ENCODE measurements at places on chromosomes 1 and 21.

GRCh38 chr1:209431813-209432442 lies 151.6 kb upstream of the CAMK1G start:
- no peak for DNase-seq

DNA sequence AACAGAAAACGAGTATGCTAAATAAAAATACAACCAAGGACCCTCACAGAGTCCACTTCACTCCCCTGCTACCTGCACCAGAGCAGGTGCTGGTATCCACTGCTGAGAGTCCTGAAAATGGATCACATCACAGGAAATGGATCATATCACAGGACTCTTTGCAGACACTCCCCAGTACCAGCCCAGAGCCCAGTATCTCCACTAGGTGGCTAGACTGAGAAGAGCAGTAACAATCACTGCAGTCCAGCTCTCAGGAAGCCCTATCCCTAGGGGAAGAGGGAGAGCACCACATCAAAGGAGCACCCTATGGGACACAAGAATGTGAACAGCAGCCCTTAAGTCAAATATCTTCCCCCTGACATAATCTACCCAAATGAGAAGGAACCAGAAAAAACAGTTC lies 28.0 kb downstream of the AGBL4 start:
- no peak for DNase-seq

- DNase-seq = no peak
These were observed 9.4 kb upstream of the NT5C1A start for GRCh38 chr1:39681294-39681693.

DNA sequence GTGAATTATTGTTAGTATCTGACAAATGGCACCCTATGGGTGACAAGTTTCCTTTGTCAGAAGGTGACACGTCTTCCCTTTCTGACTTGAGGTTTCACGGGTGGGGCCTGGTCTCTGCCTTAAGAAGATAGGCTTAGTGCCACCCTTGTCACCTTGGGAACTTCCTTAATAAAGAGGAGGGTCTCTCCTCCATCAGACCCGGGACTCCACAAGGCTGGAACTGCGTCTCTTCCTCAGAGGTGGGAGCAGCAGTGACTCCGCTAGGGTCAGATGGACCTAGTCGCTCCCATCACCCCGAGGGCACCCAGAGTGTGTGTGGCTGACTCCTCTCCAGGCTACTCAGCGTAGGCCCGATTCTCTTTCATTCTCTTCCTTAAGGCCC lies 774 bp upstream of the WDTC1 start:
- no peak for DNase-seq

DNA sequence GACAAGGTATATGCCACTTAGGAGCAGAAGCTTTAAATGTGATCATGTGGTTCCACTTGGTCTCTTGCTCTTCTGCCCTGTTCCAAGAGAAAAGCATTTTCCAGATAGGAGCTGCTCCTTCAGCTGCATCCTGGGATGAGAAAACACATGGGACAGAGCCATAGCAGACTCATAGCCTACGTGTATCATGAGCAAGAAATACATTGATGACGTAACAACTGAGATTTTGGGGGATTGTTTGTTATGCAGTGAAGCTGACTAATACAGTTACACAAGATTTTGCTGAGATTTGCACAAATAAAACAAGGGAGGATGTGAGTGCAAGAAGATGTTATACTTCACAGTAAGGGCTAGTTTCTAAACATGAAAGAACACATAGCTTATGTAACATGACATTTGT lies 36.0 kb upstream of the IRF2BP2 start:
- no peak for DNase-seq

- no peak for DNase-seq
These were observed 157.0 kb downstream of the ADSS2 start for GRCh38 chr1:244294599-244295224.

GRCh38 chr1:197394831-197395608 lies 127.0 kb downstream of the CRB1 start:
- DNase-seq = no peak

GRCh38 chr1:22786101-22786500 lies 75.5 kb downstream of the EPHB2 start:
- DNase-seq = no peak

GRCh38 chr1:17520041-17520440 lies 19.5 kb upstream of the ARHGEF10L start:
- no peak for DNase-seq

GRCh38 chr1:215748431-215748830 lies 181.3 kb downstream of the KCTD3 start:
- no peak for DNase-seq

GRCh38 chr21:35222541-35222941 lies 173.4 kb upstream of the RUNX1 start:
- no peak for DNase-seq

- DNase-seq = no peak
These were observed 26.4 kb downstream of the CAPN2 start for GRCh38 chr1:223738465-223739365.

DNA sequence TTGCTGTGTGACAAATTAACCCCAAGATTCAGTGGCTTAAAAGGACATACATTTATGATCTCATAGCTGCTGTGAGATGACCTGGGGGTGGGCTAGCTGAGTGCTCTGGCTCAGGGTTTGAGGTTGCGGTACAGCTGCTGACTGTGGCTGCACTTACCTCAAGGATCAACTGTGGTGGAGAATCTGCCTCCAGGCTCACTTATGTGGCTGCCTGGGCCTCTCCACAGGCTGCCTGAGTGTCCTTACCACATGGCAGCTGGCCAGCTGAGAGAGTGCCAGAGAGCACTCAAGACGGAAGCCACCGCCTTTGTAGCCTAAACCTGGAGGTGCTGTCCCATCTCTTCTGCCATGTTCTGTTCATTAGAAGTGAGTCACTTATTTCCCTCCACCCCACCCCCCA lies 5.7 kb downstream of the LRRC71 start:
- DNase-seq = no peak

DNA sequence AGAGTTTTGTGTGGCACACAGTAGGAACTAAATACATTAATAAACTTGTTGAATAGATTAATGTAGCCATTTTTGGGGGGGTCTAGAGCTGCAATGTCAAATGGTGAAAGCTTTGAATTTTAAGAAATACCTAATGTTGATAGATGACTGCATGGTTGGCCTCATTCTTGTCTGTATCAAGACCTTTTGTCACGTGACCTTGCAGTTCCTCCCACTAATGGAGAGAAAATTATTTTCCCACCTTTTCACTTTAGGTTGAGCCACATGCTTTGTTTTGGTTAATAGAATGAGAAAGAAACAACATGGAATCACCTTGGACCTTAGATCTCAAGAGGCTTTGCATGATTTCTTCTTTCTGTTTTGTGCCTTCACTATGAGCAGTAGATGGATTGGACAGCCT lies 223.6 kb upstream of the DEPDC1 start:
- DNase-seq = no peak

GRCh38 chr1:100353988-100354387 lies 1.7 kb downstream of the CDC14A start:
- DNase-seq = no peak

DNA sequence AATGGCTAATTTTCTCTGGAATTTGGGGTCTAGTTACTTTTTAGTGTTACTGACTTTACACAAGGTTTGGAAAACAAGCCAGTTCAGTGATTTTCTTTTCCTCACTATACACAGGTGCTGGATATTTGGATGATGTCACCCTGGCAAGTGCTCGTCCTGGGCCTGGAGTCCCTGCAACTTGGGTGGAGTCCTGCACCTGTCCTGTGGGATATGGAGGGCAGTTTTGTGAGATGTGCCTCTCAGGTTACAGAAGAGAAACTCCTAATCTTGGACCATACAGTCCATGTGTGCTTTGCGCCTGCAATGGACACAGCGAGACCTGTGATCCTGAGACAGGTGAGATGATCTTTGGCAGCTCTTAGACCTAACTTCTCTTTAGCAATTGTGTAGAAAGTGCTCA lies 64.5 kb upstream of the LAMC2 start:
- no peak for DNase-seq

DNA sequence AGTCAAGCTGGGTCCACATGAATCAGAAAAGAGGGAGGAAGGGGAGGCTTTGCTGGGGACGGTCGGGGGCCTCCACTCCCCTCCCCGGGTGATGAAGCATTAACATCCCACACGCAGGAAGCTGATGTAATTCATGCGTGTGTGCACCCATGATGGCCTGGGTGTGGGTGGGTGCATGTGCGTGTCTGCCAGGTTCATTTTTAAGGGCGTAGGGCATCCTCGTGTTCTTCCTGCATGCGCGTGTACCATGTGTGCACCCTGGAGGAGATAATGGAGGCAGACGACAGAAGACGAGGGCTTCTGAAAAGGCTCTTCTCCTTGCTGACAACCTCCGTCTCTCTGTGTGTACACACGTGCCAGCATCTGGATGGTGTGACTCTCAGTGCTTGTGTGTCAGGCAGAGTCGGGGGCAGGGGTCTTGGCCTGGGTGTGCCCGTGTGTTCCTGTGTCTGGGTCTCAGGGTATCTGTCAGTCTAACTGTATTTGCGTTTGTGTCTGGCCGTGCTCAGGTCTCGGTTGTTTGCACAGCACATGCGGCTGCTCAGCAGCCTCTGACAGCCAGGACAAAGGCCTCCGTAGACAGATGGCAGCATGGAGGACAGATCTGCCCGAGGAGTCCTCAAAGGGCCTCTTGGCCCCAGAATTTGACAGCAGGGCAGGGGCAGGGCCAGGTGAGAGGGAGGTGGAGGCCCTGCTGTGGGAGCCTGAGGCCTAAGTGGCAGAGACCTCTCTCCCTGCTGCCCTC lies 2.4 kb downstream of the RAP1GAP start:
- DNase-seq = no peak

DNA sequence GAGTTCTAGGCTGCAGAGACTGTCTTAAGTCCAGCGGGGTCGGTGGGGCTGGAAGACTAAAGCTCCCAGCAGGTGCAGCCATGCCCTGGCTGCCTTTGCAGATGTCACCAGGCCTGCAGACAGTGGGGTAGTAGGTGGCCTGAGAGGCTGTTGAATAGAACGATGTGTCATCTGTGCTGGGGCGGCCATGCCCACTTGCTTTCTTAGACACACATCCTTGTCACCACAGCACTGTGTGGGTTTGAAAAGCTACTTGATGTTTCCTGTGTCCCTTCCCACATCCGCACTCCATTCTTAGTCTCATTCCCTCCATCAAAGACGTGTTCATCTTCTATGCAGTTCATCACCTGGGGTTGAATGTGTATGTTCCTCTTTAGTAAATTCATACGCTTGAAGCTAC lies 184.5 kb upstream of the TMEM51 start:
- no peak for DNase-seq

- no peak for DNase-seq
These were observed 23.4 kb downstream of the DMRTB1 start for GRCh38 chr1:53482441-53483153.

GRCh38 chr1:162353078-162353477 lies 23.6 kb downstream of the SPATA46 start:
- DNase-seq = no peak

DNA sequence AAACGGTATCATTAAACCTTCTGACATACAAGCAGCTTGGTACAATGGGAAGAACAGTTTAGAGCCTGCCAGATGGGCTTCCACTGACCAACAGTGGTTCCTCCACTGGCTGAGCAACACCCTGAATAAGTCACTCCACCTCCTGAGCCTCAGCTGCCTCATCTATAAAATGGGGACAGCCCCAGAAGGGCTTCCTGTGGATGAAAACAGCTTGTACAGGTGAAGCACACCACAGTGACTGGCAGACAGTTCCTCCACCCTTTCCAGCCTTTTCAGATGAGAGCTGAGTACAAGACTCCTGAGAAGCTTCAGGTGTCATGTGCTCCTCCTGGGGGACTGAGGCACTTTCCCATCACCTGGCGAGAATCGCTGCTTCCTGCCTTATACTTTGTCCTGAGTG lies 2.1 kb downstream of the CAPZB start:
- DNase-seq = no peak

- no peak for DNase-seq
These were observed 15.8 kb downstream of the KCNQ4 start for GRCh38 chr1:40799351-40799867.

DNA sequence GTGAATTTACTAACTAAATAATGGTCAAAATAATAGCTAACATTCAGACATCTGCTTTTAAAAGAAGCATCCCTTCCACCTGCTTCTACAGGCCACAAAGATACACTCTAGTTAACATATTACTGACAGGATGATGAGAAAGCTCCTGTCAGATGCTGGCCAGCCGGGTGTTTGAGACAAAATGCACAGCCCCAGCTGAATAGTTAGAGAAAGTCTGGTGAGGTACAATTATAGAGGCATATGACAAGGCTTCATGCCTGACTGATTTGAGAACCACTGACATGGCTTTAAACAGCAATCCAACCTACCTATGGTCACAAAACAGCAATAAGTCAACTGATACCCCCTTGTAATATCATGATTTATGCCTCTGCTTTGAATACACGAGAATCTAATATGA lies 137.0 kb downstream of the DENND1B start:
- DNase-seq = no peak

GRCh38 chr1:156366378-156367166 lies 2.4 kb upstream of the RHBG start:
- no peak for DNase-seq

DNA sequence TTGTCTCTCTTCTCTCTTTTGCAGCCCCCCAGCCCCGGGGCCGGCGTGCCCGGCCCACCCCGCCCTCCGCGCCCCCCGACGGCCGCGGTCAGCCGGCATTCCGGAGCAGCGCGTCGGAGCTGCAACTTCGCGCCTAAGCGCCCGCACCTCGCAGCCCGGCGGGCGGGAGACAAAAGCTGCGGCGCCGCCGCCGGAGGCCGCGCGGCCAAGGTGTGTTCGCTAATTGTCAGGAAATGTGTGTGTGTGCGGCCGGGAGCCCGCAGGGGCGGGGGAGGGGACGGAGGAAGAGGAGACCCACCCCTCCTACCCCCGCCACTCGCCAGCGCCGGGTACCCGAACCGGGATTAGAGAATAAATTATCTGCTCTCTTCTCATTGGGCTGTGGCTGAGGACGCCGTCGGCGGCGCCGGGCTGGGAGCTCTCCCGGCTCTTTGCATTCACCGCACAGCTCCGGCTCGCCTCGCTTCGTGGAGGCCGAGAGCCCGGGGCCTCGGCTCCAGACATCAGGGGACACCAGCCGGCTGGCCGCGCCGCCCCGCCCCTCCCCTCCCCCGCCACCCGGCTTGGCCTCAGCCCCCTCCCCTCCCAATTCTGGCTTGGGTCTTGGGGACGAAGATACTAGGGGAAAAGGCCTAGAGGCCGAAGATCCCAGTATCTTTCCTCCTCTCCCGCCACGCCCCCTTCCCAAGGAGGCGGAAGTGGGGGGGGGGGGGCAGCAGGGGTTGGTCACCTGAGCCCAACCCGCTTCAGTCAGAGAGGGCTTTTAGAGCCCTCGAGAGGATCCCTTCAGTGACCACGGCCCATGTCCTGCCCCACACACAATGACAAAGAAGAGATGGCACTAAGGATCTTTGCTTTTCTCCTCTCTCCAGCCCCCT lies 1.3 kb upstream of the BLACAT1 start:
- no peak for DNase-seq

GRCh38 chr1:39127513-39127912 lies 77.0 kb upstream of the MACF1 start:
- peak; percentile 85 for DNase-seq

GRCh38 chr1:55926906-55927471 lies 652.4 kb downstream of the PLPP3 start:
- DNase-seq = no peak

GRCh38 chr1:77228836-77229235 lies 9.6 kb upstream of the PIGK start:
- no peak for DNase-seq

GRCh38 chr1:11787251-11787803 lies 18.4 kb downstream of the MTHFR start:
- DNase-seq = no peak

Measured in fibroblast of the conjunctiva (primary cell).